ENCODE measurements at places on chromosomes 3 and 15.

GRCh38 chr15:83784975-83785374, 131.1 kb downstream of the ADAMTSL3 start:
- DNase-seq: no peak

- no peak for DNase-seq
These were observed 2.7 kb downstream of the CERS3 start for GRCh38 chr15:100526027-100526481.

DNA sequence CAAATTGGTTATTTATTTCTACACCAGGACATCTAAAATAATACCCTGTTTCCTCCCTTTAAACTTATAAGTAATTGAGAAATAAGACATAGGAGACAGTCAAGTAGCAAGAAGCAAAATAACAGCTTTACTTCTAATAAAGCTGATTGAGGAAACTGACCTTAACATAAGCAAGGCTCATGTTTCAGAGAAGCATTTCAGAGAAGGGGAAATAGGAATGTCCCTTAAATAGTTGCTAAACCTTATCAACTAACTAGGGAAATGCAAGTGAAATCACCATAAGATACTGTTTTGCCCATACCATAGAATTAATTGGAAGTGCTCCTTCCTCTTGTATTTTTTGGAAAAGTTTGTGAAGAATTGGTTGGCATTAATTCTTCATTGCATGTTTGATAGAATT, 84.9 kb downstream of the B3GALNT1 start:
- no peak for DNase-seq

DNA sequence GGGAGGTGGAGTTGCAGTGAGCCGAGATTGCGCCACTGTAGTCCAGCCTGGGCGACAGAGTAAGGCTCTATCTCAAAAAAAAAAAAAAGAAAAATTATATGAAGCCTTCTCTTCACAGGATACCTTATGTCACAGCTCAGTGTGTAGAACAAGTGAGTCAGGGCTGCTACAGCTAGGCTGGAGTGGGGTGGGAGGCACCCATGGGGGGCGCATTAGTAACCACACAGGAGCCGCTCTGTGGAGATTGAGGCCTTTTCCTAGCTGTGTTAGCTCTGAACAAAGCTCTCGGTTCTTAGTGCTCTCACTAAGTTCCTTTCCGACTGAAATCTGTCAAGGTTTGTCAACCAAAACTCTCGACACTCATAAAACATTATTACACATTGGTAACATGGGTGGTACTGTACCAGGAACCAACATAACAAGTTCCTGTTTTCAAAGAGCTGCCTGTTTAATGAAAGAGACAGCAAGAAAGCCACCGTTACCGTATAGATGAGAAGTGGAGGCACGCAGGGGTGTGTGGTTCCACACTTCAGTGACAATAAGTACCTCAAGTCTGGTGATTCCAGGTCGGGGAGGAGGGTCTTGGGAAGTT, 4.5 kb downstream of the LRRC31 start:
- DNase-seq: no peak

DNA sequence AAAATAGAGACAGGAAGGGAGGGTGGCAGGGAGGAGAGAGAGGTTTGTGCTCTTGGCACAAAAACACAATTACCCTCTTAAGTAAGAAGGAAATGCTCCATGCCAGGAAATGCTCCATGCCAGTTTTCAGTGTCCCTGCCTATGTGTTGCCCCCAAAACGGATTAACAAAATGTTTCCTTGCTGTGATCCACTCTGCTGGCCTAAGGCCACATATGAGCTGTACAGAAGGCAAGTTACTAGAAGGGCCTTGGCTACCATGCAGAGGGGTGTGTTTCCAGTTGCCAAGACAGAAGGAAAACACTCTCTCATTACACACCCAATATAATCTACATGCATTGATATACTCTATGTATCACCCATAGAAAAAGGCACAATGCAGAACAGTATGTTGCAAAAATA, 98.2 kb upstream of the PTPRG start:
- DNase-seq: no peak

DNA sequence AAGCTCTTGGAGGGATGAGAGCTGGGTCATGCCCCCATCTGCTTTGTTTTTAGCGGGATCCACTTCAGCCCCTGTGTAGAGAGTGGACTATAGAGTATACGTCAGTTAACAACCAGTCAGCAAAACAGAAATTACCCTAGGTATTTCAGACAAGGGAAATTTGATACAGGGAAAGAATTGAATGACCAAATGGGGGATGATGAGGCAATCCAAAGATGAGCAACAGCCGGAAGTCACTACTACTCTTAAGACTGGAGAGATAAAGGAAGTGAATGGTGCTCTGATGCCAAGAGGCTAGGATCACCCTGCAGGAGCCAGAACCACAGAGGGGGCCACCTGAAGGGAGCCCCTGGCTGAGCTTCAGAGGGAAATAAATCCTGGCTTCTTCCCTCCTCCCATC, 1.7 kb upstream of the GPR62 start:
- DNase-seq: no peak

- DNase-seq: no peak
These were observed 127.9 kb downstream of the SLC9A9 start for GRCh38 chr3:143720381-143720780.

DNA sequence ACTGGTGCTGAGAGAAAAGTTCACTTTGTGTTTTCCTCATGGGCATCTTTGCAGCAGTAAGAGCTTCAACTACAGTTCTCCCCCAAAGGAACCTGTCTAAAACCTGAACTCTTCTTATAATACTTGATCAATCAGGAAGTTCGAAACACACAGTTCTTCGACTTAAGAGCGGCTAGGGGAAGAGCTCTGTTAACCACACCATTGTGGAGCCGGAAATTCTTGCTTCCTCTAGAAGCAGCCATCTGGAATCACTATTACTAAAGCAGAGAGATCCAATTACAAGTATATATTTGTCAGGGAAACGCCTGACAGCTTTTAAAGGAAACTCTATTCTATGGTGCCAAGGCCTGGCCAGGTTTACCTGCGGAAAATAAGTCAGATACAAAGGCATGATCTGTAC, 337.3 kb upstream of the CBLB start:
- no peak for DNase-seq

GRCh38 chr3:71977525-71977924, 192.6 kb upstream of the PROK2 start:
- no peak for DNase-seq

GRCh38 chr3:134027631-134028030, 2.1 kb downstream of the SLCO2A1 start:
- DNase-seq: no peak

DNA sequence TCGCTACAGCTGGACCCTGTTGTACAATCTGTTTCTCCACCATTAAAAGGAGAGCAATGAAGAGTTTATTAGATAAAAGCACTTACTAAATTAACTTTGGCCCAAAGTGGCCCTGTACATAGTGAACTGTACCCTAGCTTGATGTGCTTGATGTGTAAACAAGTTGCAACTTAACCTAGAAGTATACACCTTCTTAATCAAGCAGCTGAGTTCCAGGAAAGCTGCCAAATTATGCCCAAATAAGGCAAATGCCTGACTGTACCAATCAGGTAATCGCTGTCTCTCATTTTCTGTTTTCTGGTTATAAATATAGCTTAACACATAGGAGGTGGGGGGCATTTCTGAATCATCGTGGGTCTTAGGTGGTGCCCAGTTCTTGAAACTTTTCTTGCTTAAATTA, 704.8 kb upstream of the CBLB start:
- DNase-seq: no peak

DNA sequence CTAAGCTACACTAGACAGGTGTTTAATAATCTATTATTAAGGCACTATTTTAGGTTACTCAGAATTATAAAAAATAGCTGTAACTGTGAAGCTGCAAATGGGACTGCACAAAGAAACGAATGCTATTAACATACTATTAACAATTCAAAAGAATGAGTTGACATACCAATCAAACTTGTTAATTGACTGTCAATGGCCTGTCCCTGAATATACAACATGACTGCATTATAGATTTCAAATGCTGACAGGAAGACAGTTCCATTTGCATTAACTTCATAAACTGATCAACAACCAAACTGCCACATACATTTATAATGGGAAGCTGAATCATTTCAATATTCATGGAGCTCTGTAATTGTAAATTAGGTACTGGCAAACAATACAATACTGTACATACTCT, 169.0 kb upstream of the NANOGP8 start:
- DNase-seq: no peak

DNA sequence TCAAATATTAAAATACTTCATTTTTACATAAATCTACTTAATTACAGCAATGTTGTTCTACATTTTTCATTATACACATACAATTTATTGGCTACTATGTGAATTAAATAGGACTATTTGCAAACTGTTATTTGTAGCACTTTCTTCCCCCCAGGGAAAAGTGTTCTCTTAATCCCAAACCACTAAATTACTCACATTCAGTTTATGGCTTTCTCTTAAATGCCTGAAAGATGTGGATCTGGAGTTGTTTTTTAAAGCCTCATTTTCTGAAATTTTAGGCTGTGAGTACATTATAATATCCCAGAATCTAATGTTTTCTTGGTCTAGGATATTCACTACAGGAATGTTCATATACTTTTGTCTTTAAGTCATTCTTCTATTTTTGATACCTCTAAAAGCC, 32.7 kb downstream of the PRTG start:
- DNase-seq: no peak

GRCh38 chr3:30664884-30665283, 58.5 kb downstream of the TGFBR2 start:
- no peak for DNase-seq

GRCh38 chr3:26719134-26719533, 96.6 kb downstream of the LRRC3B start:
- no peak for DNase-seq

- no peak for DNase-seq
These were observed 129.8 kb upstream of the GBE1 start for GRCh38 chr3:81891055-81891895.

- DNase-seq: no peak
These were observed 111.1 kb upstream of the CBLB start for GRCh38 chr3:105979961-105980360.

DNA sequence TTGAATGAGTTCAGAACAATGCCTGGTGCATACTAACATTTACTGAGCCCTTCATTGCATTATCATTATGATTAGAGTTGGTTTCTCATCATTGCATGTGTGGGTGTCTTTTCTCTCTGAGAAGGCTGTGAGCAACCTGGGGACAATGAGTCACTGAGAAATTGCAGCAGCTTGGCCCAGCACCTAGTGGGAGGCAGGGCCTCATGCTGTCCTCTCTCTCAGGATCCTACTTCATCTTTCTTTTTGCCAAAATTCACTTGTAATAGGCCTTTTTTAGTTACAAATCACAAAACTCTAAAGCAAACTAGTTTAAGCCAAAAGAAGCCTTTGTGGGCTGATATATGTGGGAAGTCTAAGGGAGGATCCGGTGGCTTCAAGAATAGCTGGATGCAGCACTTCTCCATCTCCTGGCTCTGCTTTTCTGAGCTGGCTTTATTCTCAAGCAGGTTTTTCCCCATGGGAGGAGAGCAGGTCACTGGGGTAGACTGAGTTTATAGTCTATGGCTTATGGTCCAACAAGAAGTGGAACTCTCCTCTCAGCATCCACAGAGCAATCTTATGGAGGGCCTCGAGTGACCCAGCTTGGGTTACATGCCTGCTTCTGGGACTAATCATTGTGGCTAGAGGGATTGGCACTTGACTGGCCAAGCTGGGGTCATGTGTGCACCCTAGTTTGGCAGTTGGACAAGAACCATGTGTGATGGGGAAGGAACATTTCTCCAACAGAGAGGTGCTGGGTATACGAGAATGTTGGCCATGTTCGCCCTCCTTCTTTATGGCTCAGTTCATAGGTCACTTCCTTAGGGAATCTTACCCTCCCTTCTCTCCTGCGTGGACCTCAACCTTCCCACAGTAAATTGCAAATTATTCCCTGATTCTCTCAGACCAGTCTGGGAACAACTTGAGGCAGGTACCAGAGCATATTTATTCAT, 8.7 kb upstream of the CAMK1 start:
- peak; percentile 27 for DNase-seq

- DNase-seq: no peak
These were observed 59.4 kb upstream of the FLNB start for GRCh38 chr3:57948781-57949242.

- DNase-seq: no peak
These were observed 73.9 kb downstream of the ATP10A start for GRCh38 chr15:25789211-25789610.

DNA sequence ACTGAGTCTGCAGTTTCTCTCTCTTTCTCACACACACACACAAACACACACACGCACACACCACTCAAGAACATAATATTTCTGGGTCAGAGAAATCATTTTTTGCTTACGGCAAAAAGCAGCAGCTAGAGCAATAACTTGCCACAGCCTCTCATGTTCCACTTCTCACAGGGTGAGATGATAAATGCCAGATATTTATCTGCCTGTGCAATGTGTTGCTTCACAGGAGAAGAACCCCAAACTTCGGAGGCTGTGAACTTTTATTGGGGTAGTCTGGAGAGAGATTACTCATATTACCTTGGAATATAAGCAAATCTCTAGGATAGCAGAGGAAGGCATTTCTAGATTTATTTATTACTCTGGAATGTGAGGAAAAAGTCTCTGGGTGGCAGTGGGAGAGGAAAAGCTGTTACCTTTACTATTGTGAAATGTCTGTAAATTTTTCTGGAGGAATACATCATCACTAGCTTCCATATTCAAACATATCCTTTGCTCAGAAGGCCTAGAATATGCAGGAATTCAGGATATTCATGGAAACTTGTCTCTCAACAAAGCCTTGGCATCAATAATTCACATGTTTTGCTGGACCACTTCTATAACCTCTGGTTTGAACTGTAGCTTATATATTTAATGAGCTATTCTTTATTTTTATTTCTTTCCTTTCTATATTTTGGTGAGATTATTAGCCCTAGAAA, 369.2 kb downstream of the NSUN3 start:
- no peak for DNase-seq

DNA sequence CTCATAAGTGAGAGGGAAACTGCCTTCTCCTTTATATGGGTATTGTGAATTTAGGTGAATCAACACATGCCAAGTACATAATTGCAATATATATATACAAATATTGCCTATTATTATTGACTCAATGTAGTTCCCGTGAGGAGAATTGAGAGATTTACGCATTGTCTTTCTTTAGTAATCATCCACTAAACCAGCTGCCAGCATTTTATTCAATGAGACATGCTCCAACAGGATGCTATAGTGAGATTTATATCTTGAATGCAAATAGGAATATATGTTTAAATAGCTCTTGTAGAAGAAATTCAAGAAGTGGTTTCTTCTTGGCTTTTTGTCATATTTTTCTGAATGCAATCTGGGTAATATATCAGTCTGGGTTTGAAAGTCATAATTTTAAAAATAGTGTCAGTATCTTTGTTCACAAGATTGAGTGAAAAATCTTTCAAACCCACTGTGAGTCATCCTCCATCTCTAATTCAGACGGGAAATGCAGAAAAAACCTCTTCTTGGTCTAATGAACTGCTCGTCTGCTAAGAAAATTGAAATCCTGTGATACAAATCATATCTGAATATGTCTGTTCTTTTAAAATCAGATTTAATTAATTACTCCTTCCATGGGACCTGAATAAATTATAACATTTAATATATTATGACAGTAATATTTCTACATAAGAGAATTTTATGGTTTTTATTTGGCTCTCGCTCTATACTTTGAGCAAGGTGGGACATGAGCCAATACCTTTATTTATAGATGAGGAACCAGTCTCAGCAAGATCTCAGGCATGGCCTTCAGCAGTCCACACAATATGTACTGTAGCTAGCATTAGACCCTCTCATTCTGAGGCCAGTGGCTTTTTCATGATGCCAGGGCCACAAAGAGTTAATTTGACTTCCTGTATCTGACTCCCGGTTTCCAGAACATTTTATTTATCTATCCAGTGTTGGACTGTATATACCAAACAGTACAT, 516.0 kb downstream of the GABRG3 start:
- no peak for DNase-seq

Data from activated T-helper 1 cell treated with anti-CD3 and anti-CD28 coated beads, Interleukin-2, amount 50 U/mL, for 16 hours (primary cell).